ENCODE measurements at places on chromosomes 7 and 10. TPM values are rescaled to one million over a fixed set of nuclear protein-coding genes. Genes with fewer than 3 reads are reported as not detected.
A peak's percentile ranks its signal among the peaks of the same experiment; 100 is the strongest.

Gene VWA2
- 2.6 TPM for total RNA-seq

DNA sequence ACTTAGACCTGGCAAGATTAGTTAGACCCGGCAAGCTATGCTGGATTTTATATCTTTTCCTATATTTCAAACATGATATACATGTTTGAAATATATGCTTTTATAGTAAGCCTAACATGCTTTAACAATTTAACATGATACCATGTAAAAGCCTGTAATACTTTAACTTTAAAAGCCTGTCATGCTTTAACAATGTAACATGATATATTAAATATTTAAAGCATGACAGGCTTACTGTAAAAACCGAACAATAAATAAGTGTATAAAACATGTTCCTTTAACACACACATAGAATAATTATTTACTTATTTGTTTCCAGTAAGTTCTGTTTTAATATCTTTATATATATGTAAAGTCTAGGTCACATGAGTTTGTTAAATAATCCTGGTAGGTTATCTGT is 65.4 kb downstream of the SLC25A40 start:
- no peak for DNase-seq

- no peak for DNase-seq
Observed at GRCh38 chr7:67451306-67451705, 454.7 kb downstream of the TYW1 start.

Gene LIPK
- total RNA-seq = not detected

DNA sequence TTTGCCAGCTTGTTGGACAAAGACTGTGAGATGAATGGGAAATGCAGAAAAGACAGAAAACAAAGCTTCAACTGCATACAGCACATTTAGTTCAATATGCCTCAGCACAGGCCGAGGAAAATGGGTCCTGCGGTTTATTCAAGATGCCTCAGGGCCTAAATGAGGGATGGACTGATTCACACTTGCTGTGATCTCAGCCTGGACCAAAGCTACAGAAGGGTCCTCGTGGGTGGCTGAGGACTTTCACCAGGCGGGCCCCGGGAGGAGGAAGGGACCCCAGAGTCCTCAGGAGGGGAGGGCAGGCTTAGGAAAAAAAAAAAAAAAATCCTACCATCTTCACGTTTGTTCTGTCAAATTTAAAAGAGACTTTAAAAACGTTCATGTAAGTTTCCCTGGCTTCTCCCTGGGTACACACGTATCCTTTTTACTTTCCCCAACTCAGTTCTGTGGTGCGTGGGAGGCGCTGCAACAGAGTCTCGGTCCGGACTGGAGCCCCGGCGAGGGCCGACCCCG is 624 bp upstream of the ZNF783 start:
- no peak for DNase-seq

DNA sequence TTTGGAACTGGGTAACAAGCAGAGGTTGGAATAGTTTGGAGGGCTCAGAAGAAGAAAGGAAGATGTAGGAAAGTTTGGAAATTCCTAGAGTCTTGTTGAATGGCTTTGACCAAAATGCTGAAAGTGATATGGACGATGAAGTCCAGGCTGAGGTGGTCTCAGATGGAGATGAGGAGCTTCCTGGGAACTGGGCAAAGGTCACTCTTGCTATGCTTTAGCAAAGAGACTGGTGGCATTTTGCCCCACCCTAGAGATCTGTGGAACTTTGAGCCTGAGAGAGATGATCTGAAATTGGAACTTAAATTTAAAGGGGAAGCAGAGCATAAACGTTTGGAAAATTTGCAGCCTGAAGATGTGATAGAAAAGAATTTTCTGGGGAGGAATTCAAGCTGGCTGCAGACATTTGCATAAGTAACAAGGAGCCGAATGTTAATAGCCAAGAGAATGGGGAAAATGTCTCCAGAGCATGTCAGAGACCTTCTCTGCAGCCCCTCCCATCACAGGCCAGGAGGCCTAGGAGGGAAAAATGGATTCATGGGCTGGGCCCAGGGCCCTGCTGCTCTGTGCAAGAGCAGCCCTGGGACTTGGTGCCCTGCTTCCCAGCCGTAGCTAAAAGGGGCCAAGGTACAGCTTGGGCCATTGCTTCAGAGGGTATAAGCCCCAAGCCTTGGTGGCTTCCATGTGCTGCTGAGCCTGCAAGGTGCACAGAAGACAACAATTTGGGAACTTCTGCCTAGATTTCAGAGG is 3.6 kb downstream of the PDSS1 start:
- DNase-seq = no peak

DNA sequence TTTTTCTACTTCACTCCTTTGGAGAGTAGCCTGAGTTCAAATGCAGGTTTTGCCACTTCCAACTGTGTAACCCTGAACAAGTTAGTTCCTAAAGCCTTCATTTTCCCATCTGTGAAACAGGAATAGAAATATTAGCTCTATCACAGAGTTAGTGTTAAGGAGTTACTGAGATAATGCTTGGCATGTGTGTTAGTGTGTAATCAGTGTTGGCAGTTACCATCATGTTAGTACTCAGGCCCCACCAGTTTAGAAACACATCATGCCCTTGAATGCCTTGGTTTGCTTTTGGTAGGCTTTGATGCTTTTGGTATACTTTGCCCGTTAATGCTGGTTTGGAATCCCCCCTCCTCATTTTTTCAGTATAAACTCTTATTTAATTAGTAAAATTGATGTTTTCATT is 119.7 kb downstream of the WNT2 start:
- DNase-seq = no peak

DNA sequence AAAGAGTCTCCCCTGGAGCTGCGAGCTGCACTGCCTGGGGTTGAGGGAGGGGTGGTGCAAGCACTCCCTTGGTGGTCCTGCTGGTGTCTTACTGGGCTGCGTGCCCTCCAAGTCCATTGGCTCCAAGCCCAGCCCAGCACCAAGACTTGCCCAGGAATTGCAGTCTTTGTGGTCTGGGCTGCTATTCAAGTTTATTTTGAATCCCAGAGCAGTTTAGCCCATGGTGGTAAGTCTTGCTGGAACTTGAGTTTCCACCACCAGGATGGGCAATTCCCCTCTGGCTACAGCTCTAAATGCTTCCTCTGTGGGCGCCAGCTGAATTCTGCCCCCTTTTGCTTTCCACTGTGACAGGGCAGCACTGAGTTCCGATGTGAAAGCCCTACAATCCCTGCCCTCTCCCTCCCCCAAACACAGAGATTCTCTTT is 25.1 kb downstream of the GALNT11 start:
- no peak for DNase-seq

GRCh38 chr10:85492684-85493083 is 873.9 kb downstream of the GRID1 start:
- DNase-seq = peak; percentile 59

GRCh38 chr7:47413526-47414341 is 168.2 kb downstream of the TNS3 start:
- DNase-seq = no peak

DNA sequence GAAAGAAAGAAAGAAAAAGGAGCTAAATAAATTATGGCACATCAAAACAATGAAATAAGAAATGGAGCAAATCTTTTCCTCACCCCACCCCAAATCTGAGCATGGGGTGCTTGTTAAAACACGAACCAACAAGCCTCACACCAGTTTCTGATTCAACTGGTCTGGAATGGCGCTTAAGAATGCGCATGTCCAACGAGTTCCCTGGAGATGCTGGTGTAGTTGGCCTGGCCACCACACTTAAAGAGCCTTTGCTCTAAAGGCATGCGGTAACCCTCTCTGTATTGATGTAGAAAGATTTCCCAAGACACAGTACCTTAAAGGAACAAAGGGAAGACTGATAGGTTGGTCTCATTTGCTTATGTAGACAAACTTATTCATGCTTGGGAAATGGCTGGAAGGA is 49.1 kb upstream of the STEAP1B start:
- DNase-seq = peak; percentile 47

Gene NRG3
- total RNA-seq = 4.3 TPM

DNA sequence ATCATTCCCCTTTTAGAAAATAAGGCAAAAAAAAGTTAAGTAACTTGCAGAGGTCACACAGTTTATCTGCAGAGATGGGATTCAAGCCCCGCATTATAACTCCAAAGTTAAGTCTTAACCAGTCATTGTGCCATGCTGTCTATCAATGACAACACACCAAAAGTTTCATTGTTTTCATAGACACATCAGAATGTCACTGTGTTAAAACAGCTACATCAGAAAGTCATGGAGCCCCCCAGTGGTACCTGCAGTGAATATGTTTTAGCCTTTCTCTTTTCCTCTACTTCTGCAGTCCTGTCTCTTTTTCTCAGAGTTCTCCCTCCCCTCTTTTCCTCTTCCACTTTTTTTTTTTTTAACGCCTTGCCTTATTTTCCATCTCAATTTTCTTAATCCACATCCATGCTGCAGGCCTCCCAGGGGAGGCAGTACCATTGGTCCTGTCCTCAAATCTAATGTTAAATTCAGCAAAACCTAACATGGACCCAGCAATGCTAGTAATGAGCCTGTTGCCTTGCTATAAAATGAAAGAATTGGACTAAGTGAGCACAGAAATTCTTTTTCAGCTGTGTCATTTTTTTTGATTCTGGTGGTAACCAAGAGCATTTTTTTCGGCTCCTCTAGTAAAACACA is 3.8 kb upstream of the NRCAM start:
- no peak for DNase-seq

- DNase-seq = no peak
Observed at GRCh38 chr7:124651136-124651535, 114.5 kb downstream of the GPR37 start.

Gene AQP1
- total RNA-seq = 0.17 TPM

DNA sequence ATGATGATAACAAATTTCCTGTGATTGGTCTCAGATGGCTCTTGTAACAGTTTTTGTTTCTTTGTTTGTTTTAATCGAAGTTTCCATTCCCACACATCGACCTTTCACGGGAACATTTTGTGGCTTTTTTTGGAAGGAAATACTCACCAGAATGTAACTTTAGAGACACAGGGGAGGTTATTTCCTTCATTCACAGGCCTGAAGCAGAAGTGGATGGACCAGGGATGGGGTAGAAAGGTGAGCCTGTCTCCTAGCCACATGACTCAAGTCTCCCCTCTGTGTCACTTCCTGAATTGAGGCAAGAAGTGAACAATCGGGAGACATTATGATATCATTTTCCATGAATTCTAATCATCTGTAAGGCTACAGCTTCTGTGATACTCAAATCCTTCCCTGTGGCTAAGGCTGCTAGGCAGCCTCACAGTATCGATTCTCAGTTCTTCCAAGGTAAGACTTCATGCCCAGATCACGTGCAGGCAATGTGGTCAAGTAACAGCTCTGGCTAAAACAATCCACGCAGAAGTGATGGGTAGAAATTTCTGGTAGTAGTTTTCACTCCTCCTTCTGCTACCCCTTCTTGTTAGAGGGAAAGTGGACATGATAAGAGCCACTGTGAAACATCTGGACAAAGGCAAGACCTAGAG is 203.9 kb upstream of the NEBL start:
- no peak for DNase-seq

- DNase-seq = peak; percentile 7
Observed at GRCh38 chr10:27558612-27559020, 54.5 kb downstream of the RAB18 start.

DNA sequence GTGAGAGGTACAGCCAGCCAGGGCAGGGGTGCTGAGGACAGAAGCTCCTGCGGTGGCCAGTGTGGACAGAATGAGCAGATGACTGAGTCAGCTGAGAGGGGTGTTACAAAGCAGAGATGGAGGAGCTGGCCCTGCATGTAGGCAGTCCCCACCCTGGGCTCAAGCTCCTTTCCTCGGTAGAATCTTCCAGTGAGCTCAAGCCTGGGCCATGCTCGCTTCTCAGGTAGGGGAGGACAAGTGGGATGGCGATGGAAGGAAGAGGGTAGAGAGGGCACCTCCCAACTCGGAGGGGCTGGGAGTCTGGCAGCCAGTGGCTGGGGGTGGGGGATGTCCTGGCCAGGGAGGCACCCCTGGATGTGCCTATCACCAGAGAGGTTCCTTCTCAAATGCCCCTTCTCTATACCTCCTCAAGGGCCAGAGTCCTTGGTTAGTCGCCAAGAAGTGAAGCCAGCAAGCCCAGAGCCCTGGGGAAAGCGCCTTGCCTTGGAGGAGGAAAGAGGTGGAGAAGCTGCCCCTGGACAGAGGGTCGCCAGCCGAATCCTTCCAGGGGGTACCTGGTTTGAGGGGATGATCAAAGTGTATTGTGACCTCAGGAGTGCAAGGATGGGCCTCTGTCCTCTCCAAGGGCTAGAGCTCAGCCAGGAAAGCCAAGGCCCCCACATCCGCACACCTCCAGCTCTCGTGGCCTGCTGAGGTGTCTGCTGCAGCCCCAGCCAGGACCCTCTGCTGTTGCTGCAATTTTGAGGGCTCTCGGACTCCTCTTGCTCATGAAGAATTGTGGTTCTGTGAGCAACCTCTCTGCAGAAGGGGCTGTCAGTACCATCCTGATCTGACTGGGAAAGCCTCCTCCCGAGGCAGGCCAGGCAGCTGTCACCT is 88.6 kb upstream of the MACROH2A2 start:
- DNase-seq = peak; percentile 37

DNA sequence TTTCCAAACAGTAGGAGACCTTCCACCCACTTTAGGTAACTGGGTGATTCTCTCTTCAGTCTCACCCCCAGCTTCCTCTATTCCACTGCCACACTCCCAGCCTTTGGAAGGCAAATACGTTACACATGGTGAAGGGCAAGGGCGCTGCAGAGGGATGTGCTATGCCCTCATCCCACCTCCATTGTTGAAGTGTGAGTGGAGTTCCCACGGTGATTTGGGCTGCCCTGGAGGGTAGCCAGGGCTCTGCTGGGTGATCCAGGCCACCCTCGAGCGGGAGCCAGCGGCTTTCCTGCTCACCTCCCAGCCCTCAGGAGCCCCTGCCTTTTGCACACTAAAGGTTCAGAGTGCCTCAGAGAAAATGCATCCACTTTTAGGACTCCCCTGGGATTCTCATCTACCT is 181.1 kb downstream of the ZMYND11 start:
- DNase-seq = no peak

DNA sequence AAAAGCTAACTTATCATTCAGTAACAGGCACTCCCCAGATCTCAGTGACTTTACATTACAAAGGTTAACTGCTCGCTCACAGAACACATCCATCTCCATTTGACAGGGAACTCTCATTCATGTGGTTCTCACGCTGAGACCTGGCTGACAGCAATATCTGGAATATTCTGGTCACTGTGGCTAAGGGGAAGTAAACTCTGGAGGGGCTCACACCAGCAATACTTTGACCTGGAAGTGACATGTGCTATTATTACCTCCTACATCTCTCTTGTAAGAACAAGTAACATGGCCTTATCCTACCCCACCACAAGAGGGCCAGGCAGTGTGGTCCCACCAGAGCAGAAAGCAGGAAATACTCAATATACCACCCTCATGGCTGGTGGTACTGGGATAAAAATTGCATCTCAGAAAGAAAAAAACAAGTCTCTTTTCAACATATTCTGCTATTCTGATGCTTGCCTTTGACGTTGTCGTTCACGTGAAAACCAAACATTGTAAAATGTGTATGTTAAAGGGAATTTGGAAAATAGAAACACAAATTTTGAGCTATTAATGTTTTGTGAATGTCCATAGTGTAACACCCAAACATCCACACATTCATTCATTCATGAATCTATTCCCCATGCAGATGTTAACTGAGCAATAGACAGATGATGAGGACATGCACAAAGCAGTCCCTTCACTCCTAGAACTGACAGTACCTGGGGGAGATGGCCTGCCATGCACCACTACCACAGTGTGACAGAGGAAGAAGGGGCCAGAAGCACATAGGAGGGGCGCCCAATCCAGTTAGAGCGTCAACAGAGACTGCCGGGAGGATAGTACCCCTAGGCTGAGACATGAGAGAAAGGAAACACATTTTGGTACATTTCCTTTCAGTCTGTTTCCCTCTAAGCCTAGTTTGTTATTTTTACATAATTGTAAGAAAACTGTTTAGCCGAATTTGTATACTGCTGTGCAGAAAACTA is 166.0 kb upstream of the SP4 start:
- peak; percentile 36 for DNase-seq

All from H1 (cell line).